ENCODE measurements at places on chromosomes 12 and 14. TPM values are rescaled to one million over a fixed set of nuclear protein-coding genes. Genes with fewer than 3 reads are reported as not detected.
A peak's percentile ranks its signal among the peaks of the same experiment; 100 is the strongest.

NANOG gene
- 0.27 TPM for total RNA-seq

PPP4R3A gene
- 142 TPM for total RNA-seq

NRL gene
- total RNA-seq = 1.2 TPM

TEX22 gene
- 0.71 TPM for total RNA-seq

B4GALNT3 gene
- total RNA-seq = 0.87 TPM

OR9K2 gene
- total RNA-seq = not detected

LRCOL1 gene
- not detected for total RNA-seq

IL22 gene
- total RNA-seq = 1.5 TPM

PGF gene
- 0.18 TPM for total RNA-seq

DNA sequence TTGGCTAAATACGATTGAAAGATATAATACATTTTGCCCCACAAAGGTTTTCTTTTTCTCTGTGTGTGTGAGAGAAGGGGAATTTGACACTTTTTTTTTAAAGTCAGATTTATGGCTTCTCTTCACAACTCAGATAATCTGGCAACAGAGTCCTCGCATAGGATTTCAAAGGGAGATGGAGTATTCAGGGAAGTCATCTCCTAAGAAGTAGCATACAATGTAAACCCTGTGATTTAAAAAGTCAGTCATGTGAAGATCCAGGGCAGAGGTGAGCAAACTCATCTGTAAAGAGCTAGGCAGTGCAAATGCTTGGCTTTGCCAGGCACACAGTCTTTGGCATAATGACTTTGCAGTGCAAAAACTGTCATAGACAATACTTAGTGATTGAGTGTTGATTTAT lies 1526.3 kb downstream of the AACS start:
- DNase-seq = no peak

DNA sequence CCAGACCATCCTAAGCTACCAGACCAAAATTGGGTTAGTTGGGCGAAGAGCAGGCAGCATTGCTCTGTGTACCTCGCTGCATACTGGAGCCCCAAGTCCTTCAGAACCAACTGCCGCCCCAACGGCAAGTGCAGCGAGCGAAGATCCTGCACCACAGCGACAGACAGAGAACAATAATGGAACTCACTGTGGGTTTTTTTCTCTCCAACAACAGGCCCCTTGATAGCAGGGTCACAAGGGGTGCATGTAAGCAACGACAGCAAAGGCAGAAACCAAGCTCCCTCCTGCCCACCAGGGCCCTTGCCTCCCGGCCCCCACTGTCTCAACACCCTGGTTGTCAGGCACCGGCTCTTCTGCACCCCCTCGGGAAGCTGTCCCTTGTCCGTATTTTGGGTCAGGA lies 39.0 kb downstream of the RNF34 start:
- no peak for DNase-seq

- no peak for DNase-seq
Observed at GRCh38 chr12:102957339-102958050, at the start of gene ASCL1. ASCL1 (plus strand) TSS chr12:102957674; CDS start chr12:102958245, 571 bp downstream.

DNA sequence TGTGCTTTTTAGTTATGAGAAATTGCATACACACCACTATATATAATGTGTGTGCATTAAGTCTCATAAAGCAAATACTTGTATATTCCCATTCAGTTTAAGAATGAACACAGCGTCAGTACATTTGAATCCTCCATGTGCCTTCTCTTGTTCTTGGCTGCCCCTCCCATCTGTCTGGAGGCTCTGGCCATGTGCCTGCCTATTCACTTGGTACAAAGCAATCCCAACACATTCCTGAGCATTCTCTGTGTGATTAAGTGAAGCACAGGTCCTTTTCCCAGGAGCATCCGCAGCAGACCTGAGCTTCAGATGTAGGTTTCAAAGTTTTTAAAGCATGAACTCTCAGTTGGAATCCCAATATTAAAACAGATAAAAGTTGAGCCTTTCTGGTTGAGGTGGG lies 58.7 kb downstream of the POLR3B start:
- DNase-seq = no peak

DNA sequence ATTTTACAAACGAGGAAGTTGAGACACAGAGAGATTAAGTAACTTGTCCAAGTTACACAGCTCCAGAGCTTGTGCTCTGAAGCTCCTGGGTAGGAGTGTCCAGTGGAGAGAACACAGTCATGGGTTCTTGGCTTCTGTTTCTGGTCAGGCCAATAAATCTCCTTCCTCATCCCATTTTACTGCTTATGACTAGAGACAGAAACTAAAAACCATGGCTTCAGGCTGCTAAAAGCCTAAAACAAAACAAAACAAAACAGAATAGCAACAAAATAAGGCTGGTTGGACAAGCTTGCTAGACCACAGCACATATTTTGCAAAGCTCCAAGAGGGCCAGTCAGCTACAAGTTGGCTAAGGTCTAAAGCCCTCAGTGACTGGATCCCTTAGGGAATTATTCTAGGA lies 49.8 kb downstream of the PTGER2 start:
- DNase-seq = no peak

- no peak for DNase-seq
Observed at GRCh38 chr12:42421844-42422779, 96.1 kb downstream of the PPHLN1 start.

GRCh38 chr12:131011165-131012079 lies 57.7 kb downstream of the ADGRD1 start:
- no peak for DNase-seq

GRCh38 chr12:80001562-80001961 lies 66.7 kb upstream of the PPP1R12A start:
- no peak for DNase-seq

- DNase-seq = no peak
Observed at GRCh38 chr12:65331456-65331855, 53.0 kb downstream of the MSRB3 start.

GRCh38 chr14:61168141-61168540 lies 113.0 kb downstream of the TMEM30B start:
- DNase-seq = no peak

DNA sequence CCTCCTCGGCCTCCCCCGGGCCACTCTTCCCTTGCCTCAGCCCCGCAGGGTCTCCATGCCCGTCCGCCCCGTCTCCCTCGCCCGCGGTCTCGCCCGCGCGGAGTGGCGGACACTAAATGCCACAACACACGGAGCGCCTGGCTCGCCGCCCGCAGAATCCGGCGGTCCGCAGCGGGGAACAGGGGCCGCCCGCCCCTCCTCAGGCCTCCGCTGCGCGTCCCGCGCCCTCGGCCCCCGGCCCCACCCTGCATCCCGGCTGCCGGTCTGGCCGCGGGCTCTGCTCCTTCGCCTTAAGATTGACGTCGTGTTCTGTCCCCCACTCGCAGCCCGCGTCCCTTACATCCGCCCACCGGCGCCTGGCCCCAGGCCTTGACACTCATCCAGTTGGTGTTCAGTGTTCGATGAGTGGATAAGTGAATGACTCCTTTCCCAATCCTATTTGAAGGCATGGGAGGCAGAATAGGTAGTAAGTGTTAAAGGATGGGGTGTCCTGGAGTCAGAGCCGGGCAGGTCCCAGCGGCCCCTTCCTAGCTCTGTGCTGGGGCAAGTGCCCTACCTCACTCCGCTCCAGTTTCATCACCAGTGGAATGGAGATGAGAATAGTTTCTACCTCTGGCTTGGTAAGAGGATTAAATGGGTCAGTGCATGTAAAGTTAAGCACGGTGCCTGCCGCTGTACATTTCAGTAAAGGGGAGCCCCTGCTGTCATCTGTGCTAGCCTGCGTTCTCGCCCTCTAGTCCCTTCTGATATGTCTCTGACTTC lies 622 bp downstream of the TECPR2 start:
- peak; percentile 18 for DNase-seq

DNA sequence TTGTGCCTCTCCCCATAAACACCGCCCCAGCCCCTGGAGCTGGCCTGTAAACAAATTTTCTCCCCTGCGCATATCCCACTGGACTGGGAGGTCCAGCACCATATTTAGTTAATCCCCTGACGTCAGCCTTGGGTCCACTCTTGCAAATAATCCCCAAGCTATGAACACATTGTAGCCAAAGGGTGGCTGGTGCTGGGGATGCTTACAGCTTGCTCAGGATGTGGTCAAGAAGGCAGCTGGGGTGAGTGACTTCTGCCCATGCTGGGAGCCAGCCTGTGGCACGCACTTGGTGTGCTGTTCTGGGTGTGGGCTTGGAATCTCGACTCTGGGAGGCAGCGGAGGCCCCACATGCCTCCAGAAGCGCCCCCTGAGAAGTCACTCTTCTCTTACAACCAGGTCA lies 32.1 kb downstream of the CMKLR1 start:
- no peak for DNase-seq

- no peak for DNase-seq
Observed at GRCh38 chr14:38217553-38217952, 9.8 kb downstream of the SSTR1 start.

GRCh38 chr14:34931206-34931605 lies 51.6 kb upstream of the SRP54 start:
- DNase-seq = peak; percentile 21

DNA sequence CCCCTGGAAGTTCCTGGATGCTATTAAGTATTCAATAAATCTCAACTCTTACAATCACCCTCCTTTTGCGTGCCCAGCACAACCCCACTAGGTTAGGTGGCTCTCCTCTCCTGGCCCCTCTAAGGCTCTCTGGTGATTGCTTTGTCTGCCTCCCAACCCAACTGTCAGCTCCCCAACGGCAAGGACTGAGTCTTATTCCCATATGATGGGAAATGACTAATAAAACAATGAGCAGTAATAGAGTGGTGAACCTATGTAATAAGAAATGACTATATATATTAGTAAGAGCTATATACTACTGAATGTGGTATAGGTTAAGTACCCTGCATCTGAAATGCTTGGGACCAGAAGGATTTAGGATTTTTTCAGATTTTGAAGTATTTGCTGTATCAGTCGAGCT lies 8.1 kb downstream of the APPL2 start:
- no peak for DNase-seq

DNA sequence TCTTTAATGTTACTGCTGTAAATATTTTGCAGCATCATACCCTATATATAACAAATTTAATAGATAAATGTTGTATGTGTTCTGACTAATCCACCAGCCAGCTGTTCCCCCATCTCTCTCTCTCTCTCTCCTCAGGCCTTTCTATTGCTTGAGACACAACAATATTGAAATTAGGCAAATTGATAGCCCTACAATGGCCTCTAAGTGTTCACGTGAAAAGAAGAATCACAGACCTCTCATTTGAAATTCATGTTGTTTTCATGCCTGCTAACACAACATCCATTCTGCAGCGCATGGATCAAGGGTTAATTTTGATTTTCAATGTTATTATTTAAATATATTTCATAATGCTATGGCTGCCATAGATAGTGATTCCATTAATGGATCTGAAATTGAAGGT lies 1.8 kb upstream of the FSCB start:
- DNase-seq = no peak

DNA sequence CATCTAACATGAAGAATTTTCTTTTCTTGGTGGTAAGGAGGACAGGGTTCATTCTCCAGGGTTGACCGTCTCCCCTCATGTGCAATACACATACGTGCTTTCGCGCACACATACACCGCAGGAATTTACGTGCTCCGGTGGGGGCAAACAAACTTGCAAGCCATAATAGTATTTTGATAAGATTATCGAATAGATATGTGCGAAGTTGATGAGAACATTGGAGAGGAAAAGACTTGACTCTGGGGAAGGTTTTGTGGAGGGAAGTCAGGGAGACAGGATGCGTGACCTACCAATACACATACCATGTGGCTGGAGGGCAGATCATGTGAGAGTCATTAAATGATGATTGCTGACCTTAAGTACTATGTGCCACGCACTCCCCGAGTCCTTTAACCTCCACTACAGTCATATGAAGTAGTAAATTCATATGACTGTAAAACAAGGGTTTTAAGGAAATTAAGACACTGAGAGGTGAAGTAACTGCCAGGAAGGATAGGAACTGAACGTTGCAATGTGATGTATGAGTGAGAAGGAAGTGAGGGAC lies 921 bp downstream of the RAD51B start:
- no peak for DNase-seq

DNA sequence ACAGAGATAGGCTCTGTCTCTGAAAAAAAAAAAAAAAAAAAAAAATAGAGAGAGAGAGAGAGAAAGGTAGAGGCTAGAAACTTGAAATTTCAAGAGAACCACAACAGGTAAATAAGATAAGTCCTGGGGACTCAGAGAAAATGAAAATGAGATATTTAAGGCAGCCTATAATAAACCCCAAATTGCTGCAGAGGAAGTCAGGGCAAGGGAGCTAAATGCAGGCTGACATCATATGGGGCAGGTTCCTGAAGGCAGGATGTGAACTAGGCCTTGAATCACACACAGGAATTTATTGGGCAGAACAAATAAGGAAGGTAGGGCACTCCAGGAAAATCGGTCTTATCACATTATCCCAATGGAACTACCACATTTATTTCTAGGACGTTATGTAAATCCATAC lies 54.9 kb upstream of the NUDT4 start:
- no peak for DNase-seq

- DNase-seq = no peak
Observed at GRCh38 chr12:2653461-2653965, 141.3 kb upstream of the FKBP4 start.

DNA sequence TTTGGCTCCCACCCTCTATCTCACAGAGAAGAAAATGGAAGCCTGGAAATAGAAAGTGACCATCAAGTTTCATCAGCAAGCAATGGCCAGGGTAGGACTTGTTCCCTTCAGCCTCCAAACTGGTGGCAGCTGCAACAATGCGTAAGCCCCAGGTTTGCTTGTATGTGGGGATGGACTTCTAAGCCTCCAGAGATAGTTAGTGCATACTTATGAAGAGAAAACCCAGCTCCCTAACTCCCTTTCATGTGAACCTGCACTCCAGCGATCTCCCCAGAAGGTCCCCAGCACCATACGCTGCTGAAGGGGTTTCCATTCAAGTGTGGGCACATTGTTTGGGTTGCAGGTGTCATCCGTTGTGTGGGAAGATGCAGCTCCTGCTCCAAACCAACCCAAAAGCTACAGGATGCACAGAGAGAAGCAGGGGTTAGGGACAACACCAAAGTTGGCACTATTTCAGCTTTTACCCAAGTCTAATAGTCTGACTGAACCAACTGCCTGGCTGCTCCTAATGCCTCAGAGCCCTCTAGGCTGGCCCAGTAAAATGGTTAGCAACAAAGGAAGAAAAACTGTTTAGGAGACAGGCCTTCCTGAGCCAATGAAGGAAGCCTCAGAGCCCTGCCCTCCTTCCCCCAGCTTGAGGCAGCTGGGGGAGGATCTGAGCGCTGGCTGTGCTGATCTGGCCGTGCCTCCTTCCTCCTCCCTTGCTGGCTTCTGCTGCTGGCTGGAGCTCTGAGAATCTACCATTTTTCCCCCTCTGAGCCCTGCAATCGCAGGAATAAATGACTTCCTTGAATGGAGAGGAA lies 12.3 kb downstream of the ZFP36L1 start:
- no peak for DNase-seq

- no peak for DNase-seq
Observed at GRCh38 chr14:59251811-59252771, 63.6 kb downstream of the DAAM1 start.

DNA sequence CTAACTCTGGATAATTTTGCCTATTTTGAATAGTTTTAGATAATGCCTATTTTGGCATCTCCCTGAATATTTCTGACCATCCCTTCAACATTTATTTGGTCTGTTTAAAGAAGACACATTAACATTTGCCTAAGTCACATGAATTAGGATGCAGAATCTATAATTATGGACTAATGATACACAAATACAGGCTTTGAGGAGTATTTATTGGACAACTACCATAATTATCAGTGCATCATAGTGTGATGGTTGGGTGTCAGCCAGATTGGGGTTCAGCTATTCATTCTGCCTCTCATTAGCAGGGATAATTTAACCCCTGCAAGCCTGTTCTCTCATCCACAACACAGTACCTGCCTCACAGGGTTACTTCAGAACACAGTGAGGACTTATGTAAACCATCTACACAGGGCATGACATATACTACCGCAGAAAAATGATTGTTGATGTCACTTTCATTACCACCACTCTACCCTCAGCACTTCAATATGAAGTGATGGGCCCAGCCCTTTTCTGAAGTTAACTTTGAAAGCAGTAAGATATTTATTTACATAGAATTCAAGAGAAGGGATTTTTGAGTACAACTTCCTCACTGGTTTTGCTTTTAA lies 14.4 kb downstream of the PRKCH start:
- no peak for DNase-seq
